ENCODE measurements at places on chromosomes 3 and 15.

GRCh38 chr15:41983621-41984571 lies 11.5 kb upstream of the EHD4 start:
- no peak for DNase-seq

DNA sequence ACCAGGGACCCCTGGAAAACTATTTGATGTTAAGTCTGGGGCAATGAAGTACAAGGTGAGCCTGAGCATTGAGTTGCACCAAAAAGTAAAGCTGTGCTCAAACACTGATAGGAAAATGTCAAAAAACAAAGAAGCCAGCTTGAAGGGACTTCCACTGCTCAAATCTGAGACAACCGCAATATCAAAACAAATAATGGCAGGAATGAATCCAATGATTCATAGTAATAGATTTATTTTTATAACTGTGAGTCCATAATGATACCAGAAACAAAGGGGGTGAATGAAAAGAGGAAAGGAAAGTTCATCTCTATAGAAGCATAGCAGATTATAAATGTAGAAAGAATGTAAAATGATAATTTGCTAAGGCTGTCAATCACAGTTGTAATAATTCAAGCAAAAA lies 237.3 kb upstream of the ZBTB20 start:
- DNase-seq: no peak

- no peak for DNase-seq
These were observed 188.3 kb upstream of the CNTN4 start for GRCh38 chr3:1910322-1910721.

GRCh38 chr15:61921093-61921492 lies 139.2 kb downstream of the VPS13C start:
- DNase-seq: no peak

GRCh38 chr3:49277383-49277775 lies 347 bp upstream of the C3orf62 start:
- no peak for DNase-seq

GRCh38 chr3:126376444-126376843 lies 18.3 kb upstream of the CFAP100 start:
- no peak for DNase-seq

GRCh38 chr15:48017747-48018146 lies 103.0 kb upstream of the SLC24A5 start:
- DNase-seq: no peak

DNA sequence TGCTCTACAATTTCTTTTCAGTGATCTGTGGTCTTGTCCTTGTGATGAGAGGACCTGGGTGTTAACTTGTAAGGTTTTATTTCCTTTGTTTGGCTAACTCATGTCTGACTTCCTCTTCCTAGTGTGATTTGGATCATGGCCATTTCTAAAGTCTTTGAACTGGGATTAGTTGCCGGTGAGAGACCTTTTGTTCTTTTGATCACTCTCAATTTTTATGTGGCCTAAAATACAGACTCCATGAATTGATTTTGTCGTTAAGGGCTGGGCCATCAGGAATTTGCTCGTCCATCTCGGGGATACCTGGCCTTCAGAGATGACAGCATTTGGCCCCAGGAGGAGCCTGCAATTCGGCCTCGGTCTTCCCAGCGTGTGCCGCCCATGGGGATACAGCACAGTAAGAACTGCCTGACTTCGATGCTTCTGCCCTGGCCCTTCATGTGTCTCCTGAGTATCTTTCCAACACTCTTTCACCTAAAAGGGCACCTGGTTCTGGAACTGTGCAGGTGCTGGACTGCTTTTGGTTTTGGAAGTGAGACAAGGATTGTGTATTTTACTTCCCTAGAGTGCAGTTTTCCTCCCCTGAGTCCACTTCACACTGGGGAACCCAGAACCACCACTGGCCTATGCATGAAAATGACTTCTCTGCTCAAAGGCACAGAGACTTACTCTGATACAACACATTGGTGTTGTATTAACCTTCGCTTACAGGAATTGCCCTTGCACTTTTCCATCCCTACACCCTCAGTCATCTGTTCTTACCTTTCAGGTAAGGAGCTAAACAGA lies 13.1 kb upstream of the LRRC2 start:
- DNase-seq: no peak

DNA sequence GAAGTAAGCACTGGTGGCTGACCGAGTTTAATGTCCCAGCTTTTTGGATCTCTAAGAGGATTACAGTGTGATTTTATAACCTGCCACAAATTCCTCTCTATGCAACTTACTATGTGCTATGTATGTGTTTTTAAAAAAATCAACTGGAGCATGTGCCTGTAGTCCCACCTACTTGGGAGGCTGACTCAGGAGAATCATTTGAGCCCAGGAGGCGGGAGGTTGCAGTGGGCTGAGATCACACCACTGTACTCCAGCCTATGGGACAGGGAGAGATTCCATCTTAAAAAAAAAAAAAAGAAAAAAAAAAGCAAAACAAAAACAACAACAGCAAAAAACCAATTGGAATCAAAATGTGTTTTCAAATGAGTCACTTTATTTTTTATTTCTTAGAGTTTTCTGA lies 29.6 kb downstream of the DUT start:
- DNase-seq: no peak

- DNase-seq: no peak
These were observed 156.9 kb upstream of the PRICKLE2 start for GRCh38 chr3:64382153-64382552.

DNA sequence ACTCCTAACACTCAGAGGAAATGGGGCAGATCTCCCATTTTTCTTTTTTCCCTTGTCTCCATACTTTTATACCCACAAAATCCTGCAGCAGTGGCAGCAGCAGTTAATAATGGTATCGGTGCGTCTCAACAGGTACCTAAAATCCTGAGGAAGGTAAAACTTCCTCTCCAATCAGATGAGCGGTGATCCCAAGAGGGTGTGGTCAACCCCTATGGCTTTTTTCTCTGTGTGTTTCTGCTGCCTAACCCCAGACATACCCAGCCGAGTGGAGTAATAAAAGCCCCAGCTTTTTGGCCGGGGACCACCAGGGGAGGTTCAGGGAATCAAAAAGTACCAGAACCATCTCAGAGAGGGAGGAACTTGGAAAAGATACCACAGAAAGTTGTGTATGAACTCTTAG lies 9.1 kb downstream of the GK5 start:
- DNase-seq: no peak

DNA sequence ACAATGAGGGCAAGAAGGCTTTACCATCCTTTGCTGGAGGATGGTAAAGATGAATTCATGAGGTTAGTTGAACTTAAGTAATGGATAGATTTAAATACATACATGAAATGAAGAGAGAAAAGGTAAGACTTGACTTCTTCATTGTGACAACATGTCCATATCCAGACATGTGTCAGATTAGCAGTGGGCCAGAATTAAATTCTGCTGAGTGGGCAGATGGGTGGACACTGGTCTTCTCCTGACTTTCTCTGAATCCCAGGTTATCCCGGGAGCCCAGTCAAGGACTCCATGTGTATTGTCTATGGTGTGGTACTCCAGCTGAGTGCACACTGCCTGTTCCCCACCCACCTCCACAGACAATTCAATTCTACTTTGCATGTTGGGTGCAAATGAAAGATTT lies 603.1 kb downstream of the NLGN1 start:
- no peak for DNase-seq

DNA sequence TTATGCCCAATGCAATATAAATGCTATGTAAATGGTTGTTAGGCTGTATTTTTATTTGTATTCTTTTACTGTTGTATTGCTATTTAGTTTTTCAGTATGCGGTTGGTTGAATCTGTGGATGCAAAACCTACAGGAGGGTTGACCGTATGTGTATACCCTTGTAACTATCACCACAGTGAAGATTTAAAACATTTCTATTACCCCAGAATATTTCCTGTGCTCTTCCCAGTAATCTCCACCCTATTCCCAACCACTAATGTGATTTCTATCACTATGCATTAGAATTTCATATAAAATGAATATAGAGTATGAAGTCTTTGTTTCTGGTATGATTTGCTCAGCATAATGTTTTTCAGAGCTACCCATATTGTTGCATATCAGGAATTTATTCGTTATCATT lies 705.0 kb downstream of the MECOM start:
- no peak for DNase-seq

GRCh38 chr15:80999623-81000036 lies 1.1 kb upstream of the TLNRD1 start:
- peak; percentile 40 for DNase-seq

DNA sequence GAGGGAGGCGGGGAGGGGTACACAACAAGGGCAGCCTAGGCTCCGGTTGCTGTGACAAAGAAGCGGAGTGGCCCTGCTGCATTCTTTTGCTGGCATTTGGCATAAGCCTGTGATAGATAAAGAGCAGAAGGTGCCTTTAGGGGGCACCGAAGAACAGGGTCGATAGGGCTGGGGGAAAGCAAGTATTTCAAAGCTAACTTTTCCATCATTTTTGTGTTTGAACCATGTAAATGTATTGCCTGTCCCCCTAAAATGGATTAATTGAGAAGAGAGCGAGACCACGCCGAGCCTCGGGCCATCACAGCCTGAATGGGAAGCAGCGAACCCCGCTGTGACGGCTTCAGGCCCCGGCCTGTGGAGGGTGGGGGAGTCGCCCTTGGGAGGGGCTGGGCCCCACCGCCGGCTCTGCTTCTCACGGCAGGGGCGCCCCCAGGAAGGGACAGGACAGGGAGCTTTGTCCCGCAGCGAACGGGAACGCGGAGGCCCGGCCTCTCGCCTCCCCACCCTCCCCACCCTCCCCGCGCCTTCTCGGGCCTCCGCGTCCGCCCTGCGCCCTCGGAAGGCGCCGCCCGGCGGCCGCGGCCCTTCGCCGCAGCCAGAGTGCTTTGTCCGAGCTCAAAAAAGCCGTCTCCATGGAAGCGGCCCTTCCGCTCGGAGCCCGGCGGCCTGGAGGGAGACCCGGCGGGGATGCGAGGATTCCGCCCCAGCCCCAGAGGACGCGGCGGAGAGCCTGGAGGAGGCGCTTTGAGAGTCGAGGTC lies 32.4 kb upstream of the ALDH1L1 start:
- no peak for DNase-seq

GRCh38 chr3:187702507-187703033 lies at the start of gene RTP2:
TSS of gene RTP2 (minus strand) at chr3:187702557. CDS start at chr3:187702128, 429 bp downstream.
- DNase-seq: no peak

DNA sequence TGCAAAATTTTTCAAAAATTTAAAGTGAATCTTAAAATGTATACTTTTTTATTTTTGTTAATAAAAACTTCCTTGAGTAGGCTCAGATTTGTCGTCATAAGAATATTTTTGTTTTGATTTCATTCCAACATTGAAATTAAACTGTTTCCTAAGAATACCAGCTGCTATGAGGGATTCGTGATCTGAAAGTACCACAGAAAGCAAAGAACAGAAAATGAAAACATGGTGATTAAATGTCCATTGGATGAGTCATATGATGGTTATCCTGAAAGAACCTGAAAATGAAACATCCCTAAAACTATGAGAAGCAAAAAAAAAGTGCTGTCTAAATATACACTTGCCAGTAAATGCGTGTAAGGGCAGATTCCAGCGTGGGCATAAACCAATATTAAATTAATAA lies 143.8 kb downstream of the GMNC start:
- no peak for DNase-seq

DNA sequence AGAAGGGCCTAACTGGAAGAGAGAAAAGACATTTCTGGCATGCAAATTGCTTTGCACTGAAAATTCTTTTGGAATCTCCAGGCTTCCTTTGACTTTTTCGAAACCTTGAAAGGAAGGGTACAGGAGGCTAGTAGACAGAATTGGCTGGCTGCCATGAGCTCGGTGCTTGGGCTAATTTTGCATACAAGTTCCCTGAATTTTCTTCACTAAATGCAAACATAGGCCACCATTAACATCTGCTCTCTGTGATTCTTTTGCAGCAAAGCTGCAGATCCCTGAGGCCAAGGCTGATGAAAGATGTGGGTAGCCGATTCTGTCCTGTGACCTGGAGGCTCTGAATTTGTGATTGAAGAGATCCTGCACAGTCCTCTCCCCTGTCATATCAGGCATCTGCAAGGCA lies 247.8 kb upstream of the MCTP2 start:
- DNase-seq: no peak

GRCh38 chr3:60652829-60653228 lies 598.4 kb downstream of the FHIT start:
- no peak for DNase-seq

DNA sequence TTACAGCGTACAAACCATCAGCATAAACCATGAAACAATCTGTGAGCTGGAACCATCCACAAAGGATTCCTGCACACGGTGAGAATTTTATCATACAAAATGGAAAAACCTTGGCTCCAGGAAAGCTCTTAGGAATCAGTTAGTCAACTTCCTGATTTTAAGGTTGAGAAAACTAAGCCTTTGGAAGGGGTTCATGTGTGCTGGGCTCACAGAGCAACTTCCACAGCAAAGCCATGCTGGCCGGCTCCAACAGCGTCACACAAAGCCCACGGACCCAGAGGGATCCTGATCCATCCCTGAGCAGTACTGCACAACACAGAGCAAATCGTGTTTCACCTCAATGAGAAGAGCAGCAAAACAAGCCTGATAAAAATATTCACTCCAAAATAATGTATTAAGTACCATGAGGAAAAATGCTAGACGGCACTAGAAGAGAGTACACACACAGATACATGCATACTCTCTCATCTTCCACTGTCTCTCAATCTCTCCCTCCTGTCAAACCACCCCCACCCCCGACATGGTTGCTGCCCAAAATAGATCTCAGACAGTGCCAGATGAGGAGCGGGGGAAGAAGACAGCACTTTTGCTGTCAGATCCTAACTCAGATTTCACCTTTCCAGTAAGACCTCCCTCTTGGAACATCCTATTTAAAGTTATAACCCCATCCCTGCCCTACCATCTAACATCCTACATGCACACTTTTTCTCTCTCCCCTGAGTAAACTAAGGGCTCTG lies 58.6 kb downstream of the MB21D2 start:
- no peak for DNase-seq

- DNase-seq: no peak
These were observed 280.5 kb downstream of the TBL1XR1 start for GRCh38 chr3:176916777-176917176.

DNA sequence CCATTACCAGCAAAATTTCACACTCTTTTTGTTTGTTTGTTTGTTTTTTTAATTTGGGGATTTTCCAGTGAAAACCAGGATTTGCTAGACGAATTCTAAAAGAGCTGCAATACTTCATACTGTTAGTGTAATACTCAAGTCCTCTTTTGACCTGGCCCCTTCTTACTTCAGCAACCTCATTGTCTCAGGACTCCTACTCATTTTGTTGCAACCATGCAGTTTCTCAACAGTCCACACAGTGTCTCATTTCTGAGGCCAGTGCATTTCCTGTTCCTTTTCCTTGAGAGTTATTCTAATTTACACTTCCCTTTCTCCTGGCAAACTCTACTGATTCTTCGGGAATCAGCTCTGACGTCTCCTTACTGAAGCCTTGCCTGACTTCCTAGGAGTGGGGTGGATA lies 35.6 kb downstream of the NSUN3 start:
- no peak for DNase-seq

DNA sequence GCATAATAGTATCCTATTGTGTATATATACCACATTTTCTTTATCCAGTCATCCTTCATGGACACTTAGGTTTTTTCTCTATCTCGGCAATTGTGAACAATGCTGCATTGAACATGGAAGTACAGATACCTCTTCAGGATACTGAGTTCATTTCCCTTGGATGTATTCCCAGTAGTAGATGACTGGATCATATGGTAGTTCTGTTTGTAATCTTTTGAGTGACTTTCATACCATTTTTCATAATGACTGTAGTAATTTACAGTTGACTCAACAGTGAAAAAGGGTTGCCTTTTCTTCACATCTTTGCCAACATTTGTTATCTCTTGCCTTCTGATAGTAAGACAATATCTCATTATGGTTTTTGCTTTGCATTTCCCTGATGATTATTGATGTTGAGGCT lies 21.8 kb downstream of the MYH15 start:
- DNase-seq: no peak

All from stimulated activated CD4-positive, alpha-beta T cell treated with anti-CD3 and anti-CD28 coated beads, Interleukin-2, amount 100 ng/mL, for 4 hours (primary cell).